ENCODE measurements at places on chromosomes 2 and 18.

- no peak for DNase-seq
Observed at GRCh38 chr2:3450385-3451010, 68.8 kb downstream of the ADI1 start.

DNA sequence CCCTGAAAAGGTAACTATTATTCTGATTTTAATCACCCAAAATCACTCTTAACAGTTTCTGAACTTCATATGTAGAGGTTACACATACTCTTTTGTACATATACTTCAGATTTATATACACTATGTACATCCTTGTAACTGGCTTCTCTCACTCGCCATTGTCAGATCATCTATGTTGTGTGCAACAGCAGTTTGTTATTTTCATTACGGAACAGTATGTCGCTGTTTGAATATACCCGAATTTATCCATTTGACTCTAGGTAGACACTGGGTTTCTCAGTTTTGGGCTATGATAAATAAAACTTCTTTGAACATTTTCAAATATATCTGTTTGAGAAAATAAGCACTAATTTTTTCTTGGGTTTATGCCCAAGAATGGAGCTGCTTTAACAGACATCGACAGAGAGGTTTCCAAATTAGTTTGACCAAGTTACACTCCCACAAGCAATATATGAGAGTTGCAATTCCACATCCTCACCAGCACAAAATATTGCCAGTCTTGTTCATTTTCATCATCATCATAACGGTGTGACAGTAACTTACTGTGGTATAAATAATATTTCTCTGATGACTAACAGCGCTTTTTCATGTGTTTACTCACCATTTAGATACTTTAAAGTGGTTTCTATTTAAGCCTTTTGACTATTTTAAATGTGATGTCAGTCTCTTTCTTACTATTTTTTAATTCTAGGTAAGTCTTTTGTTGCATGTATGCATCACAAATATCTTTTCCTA lies 80.9 kb downstream of the SMC6 start:
- no peak for DNase-seq

GRCh38 chr18:3305354-3305762 lies 43.4 kb downstream of the MYL12B start:
- DNase-seq = peak; percentile 85

GRCh38 chr2:128563348-128563687 lies 244.7 kb upstream of the HS6ST1 start:
- DNase-seq = no peak

- no peak for DNase-seq
Observed at GRCh38 chr2:74101574-74102300, 46.0 kb downstream of the BOLA3 start.

DNA sequence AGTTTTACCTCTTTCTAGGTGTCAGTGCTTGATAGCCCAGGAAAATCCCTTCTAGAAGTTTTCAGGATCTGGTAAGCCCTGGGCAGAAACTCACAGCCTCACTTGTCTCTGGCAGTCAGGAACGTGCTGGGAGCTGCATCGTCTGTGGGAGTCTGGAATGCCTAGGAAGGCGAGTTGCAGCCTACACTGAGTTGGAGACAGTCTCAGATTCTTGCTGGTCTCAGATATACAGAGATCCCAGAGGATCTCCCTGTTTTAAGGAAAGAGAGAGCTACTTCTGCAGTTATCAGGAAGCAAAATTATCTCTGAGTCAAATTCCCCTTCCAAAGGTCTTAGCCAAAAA lies 104.4 kb upstream of the CDC42EP3 start:
- DNase-seq = no peak

GRCh38 chr2:99485411-99485810 lies 4.4 kb downstream of the REV1 start:
- DNase-seq = no peak

- no peak for DNase-seq
Observed at GRCh38 chr18:47696870-47697269, 233.6 kb downstream of the SMAD2 start.

- peak; percentile 78 for DNase-seq
Observed at GRCh38 chr2:170813611-170814532, 2.8 kb upstream of the GAD1 start.

DNA sequence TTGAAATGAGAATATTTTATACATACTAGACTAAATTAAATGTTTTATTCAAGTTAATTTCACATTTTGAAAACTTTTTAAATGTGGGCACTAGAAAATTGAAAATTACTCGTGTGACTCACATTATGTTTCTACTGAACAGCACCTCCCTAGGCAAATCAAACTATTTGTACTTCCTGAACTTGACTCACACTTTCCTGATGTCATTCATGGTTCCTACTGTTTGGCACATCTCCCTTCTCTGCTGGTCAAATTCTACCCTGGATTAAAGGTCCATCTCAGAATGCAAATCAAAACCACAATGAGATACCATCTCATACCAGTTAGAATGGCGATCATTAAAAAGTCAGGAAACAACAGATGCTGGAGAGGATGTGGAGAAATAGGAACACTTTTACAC lies 16.7 kb downstream of the LHCGR start:
- no peak for DNase-seq

DNA sequence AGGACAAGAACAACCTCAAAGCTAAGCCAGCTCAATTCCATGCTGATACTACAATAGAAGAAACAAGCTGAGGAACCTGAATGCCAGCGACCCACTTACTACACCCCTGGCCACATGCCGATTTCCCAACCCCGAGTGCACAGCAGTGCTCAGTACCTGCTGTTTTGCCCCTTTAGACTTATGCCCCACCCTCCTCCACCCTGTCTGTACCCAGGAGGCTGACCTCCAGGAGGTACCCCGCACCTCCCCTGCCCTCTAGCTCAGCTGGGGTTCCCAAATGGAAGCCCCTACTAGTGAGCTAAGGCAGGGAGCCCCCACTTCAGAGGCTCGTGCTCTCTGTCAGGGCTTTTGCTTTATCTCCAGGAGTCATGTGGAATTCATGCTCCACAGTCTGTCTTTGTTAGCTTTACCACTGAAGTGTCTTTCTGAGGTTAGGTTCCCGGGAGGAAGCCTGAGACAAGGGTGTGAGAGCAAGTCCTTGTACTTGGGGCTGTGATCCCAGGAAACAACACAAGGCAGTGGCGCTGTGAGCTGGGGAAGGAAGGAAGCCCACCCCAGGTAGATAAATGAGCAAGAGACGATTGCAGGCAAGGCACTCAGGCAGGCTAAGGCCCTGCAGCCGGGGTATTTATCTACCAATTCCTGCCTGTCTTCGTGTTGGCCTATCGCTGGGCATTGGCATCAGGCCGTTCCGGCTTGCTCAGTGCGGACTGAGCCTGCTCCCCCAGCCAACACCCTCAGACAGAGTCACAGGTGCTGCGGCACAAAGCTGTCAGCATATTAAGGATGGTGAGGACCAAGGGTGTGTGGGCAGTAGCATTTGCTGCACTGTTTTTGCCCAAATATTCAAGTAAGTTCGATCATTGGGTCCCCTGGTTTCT lies 220.5 kb downstream of the CYP26B1 start:
- DNase-seq = peak; percentile 50

DNA sequence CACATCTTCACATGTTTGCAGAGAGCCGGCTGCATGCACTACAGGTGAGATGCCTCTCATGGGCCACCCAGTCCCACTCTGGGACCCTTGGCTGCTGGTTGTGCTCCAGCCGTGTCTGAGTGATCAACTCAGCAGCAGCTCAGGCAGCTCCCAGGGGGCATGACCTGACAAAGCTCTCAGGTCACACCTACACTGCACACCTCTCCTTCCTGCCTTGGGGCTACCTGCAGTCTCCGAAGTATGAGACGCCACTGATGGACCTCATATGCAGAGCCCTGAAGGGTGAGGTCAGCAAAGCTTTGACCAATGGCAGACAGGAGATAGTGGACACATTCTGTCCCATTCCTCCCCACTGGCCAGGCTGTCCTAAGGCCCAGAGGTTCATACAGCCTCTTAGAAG lies 51.4 kb downstream of the LBH start:
- DNase-seq = no peak

DNA sequence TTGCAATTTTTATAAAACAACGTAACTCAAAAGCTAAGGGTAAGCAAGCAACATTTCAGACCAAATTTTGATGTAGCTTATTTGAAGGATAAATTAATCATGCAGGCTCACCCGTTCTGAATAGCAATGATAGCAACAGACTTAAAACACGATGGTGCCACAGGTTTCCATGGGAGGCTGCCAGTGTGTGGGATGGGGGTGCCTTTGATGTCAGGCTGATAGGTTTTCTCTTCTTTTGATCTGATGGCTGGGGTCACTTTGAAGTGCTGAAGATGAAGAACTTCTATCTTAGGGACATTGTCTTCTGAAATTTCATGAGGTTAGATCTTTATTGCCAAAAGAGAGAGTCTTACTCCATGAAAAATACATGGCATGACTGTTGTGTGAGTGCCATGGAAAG lies 206.8 kb downstream of the LPIN1 start:
- no peak for DNase-seq

- DNase-seq = no peak
Observed at GRCh38 chr2:96808176-96808837, 7.8 kb upstream of the CNNM3 start.

GRCh38 chr2:160174322-160174721 lies 25.8 kb downstream of the ITGB6 start:
- DNase-seq = no peak

GRCh38 chr18:74597034-74597661 lies 522 bp upstream of the ZNF407 start:
- DNase-seq = peak; percentile 92

DNA sequence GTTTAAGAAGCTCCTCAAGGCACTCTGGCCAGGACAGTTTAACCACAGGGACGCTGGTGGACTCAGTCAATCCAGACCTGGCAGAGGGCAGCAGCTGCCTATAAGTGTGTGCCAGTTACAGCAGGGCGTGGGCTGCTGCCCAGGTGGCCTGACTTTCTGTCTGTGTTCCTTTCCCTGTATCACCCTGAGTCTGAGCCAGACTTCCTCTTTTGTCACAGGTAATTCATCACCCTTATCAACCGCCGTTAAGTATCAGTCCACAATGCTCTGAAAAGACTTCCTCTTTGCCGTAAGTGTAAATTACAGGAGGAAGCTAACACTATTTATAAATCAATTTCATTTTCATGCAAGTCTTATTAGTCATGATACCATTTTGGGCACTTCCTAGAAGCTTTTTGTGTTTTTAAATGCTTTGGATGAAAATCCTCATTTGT lies 7.0 kb downstream of the LPIN1 start:
- peak; percentile 78 for DNase-seq

DNA sequence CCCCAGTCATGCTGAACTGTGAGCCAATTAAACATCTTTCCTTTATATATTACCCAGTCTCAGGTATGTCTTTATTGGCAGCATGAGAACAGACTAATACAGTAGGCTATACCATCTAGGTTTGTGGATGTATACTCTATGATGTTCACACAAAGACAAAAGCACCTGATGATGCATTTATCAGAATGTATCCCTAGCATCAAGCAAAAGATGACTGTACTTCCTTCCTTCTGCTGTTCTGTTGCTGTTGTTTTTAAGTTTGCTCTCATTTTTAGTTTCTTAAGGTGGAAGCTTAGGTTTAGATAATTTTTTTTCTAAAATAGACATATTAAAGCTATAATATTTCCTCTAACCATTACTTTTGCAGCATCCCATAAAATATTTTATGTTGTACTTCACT lies 12.4 kb downstream of the ZSCAN30 start:
- no peak for DNase-seq

DNA sequence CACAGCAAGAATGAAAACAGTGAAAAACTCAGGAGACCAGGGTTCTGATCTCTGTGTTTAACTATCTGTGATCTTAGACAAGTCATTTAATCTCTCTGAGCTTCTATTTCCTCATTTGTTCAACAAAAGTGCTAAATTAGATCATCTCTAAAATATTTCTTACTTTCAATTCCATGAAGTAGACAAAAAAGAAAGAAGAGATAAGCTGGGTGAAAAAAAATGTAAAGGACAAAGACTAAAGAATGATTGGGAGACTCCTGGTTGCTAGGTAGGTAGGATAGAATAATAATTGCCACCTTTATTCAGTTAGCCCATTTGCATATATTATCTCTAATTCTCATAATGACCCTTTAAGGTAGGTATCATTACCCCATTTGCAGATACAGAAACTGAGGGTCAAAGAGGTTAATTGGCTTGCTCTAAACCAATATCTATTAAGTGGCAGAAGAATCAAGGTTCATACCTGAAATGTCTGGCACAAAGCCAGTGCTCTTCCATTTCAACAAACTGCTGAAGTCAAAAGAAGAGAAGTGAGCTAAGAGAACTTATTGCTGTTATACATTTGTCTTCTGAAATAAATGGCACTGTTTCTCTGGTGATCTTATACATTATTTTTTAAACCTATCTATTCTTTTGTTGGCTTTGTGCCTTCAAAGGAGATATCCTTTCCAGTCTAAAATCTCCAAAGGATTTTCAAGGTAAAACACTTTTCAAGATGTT lies 141.7 kb downstream of the OTX1 start:
- DNase-seq = no peak

GRCh38 chr2:175567435-175568061 lies 386.0 kb upstream of the ATP5MC3 start:
- DNase-seq = no peak

DNA sequence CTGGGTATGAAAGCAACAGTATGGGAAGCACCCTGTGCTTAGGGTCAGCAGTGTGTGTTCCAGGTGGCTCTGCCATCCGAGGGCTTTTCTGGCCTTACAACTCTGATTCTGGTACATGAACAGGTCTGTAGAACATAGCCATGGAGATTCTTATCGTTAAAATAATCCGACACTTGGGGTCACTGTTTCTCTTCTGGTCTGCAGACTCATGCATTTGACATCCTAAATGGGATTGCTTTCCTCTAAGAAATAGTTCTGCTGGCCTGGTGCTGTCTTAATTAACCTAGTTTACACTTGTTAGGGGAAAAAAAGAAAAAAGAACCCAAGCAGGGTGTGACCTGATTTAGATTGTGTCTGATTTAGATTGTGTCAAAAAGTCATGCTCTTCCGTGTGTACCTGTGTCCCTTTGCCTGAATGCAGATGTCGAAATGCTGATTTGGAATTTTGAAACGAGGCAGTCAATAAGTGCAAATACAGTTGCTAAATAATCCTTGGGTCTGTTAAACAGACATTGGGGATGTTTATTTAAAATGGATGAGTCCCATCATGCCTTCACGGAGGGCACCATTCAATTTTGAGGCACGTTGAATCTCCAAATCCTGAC lies 59.6 kb downstream of the TRPM8 start:
- peak; percentile 84 for DNase-seq

- DNase-seq = no peak
Observed at GRCh38 chr2:152549423-152549822, 167.8 kb downstream of the PRPF40A start.

- DNase-seq = peak; percentile 71
Observed at GRCh38 chr2:181656450-181657291, at the start of gene CERKL. Gene CERKL (minus strand): TSS chr2:181657105. CDS start chr2:181657006, 99 bp downstream.

DNA sequence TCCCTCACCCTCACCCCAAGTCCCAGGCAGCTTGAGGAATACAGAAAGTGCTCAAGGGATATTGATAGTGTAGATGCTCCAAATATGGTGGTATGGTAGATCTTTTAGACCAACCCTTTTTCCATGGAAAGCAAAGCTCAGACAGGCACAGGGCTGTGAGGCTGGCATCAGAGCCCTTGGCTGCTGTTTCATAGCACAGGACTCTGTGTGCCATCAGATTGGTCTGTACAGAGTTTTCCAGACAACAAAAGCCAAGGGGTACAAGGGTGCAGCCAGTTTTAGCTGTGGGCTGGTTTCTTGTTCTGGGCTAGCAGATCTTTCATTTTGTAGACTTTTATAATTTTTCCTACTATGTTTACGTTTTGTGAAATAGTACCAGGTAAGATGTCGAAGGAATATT lies 296.9 kb upstream of the TNP1 start:
- no peak for DNase-seq

GRCh38 chr2:126995621-126996377 lies 97.1 kb downstream of the TEX51 start:
- no peak for DNase-seq
